Upper lobe of left lung (tissue), 6 donors: ENCODE measurements at places on chromosomes 1 and 21. TPM values are rescaled to one million over a fixed set of nuclear protein-coding genes. Genes with fewer than 3 reads are reported as not detected.

Gene TRAF3IP3
- total RNA-seq, result 7.4 TPM

Gene MYOC
- 1.6 TPM for total RNA-seq

Gene MTARC1
- 32.5 TPM for total RNA-seq

GRCh38 chr1:54806931-54807611 is 5.9 kb upstream of the TTC22 start:
- no peak overlapping the region for H3K27ac ChIP-seq
- no peak overlapping the region for H3K4me3 ChIP-seq
- H3K27me3 ChIP-seq, result no peaks in the 10 kb centered on the region

DNA sequence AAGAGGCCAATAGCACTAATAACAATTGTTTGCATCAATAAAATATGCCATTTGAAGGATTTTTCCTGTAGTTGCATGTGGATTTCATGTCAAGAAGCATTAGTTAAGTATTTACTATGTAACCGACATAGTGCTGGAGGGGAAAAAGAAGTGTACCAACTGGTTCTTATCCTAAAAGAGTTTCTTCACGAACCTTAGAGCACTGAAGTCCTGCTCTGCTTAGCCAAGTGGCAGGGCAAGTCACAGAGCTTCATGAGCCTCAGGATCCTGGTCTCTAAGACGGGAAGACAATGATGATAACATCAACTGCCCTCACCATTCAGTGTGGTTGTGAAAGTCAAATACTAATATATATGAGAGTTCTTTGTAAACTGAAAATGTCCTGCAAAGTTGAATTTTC is 14.1 kb downstream of the KIAA0040 start:
- no peak for DNase-seq
- no peak overlapping the region for H3K4me3 ChIP-seq
- no peaks in the 10 kb centered on the region for H3K27me3 ChIP-seq
- H3K27ac ChIP-seq, result no peak overlapping the region
- H3K36me3 ChIP-seq, result peaks cover 13% of the 10 kb centered on the region

Gene RNF186
- not detected for total RNA-seq
